ENCODE measurements at places on chromosomes 11 and 22.
A peak's percentile ranks its signal among the peaks of the same experiment; 100 is the strongest.

- peak; percentile 89 for DNase-seq
Observed at GRCh38 chr22:38681582-38682335, at the start of gene TOMM22. Gene TOMM22, plus strand, starts transcription at chr22:38681957. Its CDS starts 22 bp downstream, at chr22:38681979.

- no peak for DNase-seq
Observed at GRCh38 chr11:19344661-19345518, 104.1 kb upstream of the E2F8 start.

- no peak for DNase-seq
Observed at GRCh38 chr11:78869293-78869692, 294.6 kb upstream of the NARS2 start.

GRCh38 chr11:8841899-8842298 lies 69.1 kb upstream of the AKIP1 start:
- no peak for DNase-seq

GRCh38 chr22:50396751-50397370 lies 53.7 kb downstream of the PPP6R2 start:
- no peak for DNase-seq

- DNase-seq, result no peak
Observed at GRCh38 chr11:924406-925157, 1.1 kb upstream of the AP2A2 start.

DNA sequence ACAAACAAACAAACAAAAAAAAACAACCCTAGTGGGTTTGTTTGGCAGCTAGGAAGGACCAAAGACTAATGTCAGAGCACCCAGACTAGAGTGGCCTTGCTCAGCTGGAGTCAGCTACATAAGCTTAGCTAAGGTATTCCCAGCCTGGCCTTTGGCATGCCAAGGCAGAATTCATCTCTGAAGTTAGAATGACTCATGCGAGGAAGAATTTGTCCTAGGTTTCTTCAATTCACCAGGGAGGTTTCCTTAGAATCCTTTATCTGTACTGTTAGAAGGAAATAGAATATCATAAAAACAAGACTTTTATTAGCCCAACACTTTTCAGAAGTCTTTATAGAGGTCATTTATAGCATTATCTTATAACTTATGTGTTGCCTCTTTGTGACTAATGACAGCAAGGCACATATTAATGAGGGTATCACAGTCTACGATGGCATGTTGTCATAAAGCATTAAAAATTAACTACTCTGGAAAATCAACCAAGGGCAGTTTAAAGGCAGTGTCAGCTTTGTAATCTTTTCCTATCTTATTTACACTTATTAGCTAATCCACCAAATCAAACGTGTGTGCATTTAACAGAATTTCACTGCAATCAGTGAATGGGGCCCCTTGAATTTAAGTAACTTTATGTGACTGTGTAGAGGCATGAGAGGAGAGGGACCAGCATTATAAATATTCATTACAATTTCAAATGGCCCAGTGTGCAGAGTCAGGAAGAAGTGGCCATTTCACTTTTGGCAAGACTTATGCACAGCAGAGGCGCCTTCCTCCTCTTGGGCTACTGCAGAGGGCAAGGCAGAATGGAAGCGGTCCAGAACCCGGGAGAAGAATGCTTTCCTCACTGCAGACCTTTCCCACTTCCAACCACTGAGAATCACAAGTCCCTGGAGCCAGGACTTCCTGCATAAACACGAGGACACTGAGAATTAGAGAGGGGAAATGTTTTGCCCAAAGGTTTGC lies 36.3 kb downstream of the SLC5A1 start:
- DNase-seq, result no peak

- no peak for DNase-seq
Observed at GRCh38 chr11:109241988-109242536, 179.9 kb upstream of the C11orf87 start.

DNA sequence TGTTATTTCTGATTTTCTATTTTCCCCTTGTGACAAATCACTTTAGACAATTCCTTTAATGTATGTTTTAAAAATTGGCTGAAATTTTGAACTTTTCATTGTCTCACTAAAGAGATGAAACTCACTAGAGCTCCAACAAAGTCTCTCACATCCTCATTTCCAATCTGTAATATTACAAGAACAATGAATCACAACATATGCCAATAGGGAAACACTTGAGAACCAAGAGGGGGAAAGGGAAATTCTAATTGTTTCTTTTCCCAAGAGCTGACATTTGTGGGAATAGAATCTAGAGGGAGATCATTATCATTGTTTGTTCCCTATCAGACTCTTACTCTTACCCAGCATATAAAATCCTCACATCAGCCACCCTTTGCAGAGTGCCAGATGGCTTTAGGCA lies 28.2 kb downstream of the OR10D3 start:
- no peak for DNase-seq

- DNase-seq, result no peak
Observed at GRCh38 chr11:4957396-4957795, 1.9 kb upstream of the OR51A2 start.

- DNase-seq, result no peak
Observed at GRCh38 chr11:13550761-13551160, 55.0 kb upstream of the PTH start.

DNA sequence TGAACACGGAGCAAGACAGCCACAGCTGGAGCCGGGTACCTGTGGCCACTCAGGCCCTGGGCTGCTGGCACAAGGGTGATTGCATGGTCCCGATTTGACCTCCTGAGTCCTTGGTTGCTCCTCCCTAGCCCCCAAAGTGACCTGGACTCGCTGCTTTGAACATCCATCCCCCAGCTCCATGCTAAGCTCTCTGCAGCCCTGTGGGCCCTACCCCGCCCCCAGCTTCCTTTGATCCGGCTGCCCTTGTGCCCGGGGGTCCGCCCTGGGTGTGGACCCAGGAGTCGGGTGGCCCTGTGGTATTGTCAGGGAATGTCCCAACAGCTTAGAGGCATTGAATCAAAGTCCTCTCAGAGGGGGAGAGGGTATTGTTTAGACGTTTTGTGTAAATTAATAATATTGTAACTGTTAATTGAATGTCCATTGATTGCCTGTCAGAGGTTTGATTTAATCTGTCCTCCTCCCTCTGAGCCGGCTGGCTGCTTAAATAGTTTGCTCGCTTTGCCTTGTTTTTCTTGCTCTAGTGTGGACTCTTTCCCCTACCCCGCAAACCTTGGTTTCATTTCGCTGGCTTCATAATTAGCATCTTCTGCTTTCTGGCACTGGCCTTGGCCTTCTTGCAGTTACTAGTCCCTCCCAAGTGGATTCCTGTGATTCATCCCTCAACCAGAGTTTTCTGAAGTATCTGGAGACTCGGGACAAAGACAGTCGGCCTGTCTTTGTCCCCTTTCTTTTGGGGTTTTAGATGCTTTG lies 20.7 kb downstream of the GRIK4 start:
- DNase-seq, result no peak

DNA sequence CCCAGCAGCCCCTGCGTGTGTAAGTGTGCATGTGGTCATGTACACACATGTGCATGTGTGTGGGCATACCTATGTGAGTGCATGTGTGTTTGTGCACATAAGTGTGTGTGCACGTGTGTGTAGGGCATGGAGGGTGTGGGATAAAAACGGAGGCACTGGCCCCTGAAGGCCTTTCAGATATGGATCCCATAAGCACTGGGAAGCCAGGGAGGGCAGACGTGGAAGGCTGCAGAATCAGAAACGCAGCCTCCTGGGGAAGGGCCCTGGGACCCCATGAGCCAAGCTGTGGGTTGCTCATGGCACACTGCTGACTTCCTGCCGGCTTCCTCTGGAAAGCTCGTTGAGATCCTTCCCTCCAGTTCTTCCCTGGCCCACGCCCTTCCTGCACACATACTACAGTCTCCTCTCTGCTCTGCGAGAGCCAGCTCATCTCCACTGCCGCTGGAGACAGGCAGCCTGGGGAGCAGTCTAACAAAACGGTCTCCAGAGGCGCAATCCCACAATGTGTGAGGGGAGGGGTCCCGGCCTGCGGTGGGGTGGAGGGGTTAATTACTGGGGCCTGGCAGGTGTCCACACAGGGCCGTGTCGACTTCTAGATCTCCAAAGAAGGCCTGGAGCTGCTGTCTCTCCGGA lies 435.2 kb upstream of the B3GAT1 start:
- DNase-seq, result no peak

GRCh38 chr11:120603071-120603470 lies 91.5 kb downstream of the GRIK4 start:
- no peak for DNase-seq

- no peak for DNase-seq
Observed at GRCh38 chr11:35158701-35159510, 19.9 kb downstream of the CD44 start.

- no peak for DNase-seq
Observed at GRCh38 chr22:46777609-46777970, 15.1 kb downstream of the TBC1D22A start.

- DNase-seq, result peak; percentile 61
Observed at GRCh38 chr11:727859-728748, 19.2 kb upstream of the TALDO1 start.

DNA sequence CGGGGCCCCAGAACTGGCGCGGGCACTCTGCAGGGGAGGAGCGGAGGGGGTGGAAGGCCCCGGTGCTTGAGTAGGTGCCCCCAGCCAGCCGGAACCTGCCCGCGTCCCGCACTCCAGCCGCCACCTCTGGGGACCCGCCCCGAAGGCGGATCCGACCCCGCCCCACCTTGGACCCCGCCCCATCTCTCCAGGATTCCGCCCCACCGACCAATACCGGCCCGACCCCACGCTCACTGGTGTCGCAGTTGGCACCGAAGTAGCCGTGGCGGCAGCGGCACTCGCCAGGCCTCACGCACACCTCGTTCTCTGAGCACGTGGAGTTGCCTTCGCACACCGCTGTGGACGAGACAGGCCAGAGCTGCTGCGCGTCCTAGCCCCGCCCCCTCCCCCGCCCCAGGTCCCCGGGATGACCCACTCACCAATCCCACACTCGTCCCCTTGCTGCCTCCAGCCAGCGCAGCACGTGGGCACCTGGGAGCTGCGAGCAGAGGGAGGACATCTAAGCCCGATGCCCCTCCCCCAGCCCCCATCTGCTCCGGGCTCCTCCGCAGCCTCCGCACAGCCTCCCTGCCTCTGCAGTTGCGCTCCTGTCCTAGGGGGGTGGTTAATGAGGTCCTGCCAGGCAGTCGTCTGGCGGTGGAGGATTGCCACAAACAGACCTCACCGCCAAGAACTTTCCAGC lies 6.0 kb downstream of the SCARF2 start:
- DNase-seq, result no peak

DNA sequence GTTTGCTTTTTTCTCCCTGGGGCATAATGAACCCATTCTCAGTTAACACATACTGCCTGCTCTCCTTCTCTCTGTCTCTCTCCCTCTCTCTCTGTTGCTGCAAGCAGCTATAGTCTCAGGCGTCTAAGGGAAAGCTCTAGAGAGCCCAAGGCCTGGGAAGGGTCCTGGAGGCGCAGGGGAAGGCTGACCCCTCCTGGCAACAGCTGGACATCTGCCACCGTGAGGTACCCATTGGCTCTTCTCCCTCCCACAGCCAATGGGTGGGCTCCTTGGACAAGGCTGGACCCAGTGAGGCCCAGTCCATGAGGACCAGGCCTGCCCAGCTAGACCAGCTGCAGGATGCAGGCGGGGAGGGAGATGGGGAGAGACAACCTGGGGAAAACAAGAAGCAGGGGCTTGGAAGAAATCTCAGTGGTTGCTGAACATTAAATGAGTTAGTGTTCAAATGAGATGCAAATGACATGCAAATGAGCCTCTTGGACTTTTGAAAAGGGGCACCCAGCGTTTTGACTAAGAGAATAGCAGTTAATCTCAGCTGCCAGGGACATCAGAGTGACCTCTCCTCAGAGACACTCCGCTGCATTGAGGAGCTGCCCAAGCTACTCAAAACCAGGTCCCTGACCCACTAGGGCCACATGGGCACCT lies 349.7 kb downstream of the BUD13 start:
- DNase-seq, result no peak

DNA sequence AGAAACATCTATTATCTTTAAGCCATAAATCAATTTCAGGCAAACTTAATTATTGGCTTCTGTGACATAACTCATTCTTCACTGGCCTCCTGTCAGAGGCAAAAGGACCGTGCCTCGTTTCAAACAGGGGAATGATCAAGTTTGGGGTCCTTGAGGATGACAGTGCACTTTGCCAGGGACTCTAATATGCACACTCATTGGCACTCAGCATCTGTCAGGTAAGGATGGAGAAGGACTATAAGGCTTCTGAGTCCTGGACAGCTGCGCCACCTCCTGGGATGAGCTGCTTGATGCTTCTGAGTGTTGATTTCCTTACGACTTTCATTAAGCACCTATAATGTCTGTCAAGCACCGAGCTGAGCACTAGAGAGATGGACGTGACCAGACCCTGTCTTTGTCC lies 20.2 kb downstream of the BPIFC start:
- DNase-seq, result no peak

DNA sequence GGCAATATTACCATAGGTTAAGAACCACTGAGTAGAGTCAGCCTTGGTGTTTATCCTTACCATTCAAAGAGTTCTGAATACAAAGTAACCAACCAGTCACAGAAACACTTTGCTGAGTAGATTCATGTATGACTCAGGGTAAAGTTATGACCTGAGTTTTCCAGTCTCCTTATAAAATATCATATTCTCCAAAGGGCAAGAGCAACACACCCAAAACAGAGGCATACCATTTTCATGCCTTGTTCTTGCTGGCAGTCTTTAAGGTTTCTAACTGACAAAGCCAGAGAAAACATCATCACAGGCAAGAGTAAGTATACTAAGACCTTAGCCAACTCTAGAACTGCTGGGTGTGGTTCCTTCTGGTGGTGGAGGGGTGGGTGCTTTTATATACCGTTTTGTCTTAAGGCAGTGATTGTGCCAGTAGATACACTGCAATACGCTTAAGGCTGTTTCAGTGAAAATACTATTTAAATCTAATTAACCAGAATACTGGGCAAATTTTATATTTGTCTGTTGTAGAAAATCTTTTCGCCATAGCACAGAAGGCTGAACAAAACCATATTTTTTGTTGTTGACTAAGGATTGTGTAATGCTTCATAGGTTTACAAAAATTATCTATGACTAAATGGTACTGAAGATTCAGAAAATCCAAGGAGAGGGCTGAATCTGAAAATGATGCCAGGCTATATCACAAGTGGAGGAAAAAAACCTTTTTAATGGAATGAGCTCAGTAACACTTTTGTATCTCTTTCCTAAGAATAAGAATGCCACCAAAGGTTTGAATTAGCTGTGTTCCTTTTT lies 3.0 kb downstream of the ATL3 start:
- no peak for DNase-seq

DNA sequence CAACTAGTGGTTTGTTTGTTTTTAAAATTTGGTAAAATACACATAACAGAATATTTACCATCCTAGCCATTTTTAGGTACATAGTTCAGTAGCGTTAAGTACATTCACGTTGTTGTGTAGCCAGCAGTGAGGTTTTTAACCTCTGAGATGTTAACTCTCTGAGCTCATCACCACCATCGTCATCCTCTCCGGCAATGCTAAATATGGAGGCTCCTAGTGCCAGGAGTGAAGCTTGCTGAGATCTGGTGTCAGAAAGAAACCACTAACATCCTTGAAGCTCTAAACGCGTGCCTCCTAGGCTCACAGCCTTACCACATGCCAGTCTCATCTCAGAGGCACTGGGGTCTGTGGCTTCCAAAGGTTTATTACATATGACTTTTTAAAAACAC lies 330.2 kb upstream of the B3GAT1 start:
- no peak for DNase-seq
